Fibroblast of upper back skin (primary cell): ENCODE measurements at places on chromosomes 3 and 15.

- no peak for DNase-seq
These were observed 5.1 kb downstream of the CTNNB1 start for GRCh38 chr3:41204369-41204768.

GRCh38 chr3:8962226-8962861 is 928 bp downstream of the RAD18 start:
- DNase-seq = no peak

GRCh38 chr3:120147072-120147871 is 53.0 kb upstream of the GSK3B start:
- no peak for DNase-seq

GRCh38 chr3:30649572-30650318 is 43.3 kb downstream of the TGFBR2 start:
- DNase-seq = peak; percentile 53

- DNase-seq = no peak
These were observed 4.6 kb upstream of the CTNNB1 start for GRCh38 chr3:41194701-41195100.

- no peak for DNase-seq
These were observed 164.7 kb downstream of the SQOR start for GRCh38 chr15:45799508-45799907.

DNA sequence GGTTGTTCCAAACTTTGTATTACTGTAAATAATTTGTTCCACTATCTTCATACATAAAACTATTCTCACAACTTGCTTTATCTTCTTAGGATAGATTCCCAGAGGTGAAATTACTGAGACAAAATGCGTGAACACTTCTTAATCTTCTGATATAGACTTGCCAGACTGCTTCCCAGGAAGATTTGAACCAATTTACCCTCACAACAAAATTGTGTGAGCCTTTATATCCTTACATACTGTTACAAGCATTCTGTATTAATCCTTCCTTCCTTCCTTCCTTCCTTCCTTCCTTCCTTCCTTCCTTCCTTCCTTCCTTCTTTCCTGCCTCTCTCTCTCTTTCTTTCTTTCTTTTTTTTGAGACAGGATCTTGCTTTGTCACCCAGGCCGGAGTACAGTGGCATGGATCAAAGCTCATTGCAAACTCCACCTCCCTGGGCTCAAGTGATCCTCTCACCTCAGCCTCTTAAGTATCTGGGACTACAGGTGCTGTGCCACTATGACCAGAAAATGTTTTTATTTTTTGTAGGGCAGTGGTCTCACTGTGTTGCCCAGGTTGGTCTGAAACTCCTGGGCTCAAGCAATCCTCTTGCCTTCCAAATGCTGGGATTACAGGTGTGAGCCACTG is 57.1 kb upstream of the SSR3 start:
- DNase-seq = no peak

DNA sequence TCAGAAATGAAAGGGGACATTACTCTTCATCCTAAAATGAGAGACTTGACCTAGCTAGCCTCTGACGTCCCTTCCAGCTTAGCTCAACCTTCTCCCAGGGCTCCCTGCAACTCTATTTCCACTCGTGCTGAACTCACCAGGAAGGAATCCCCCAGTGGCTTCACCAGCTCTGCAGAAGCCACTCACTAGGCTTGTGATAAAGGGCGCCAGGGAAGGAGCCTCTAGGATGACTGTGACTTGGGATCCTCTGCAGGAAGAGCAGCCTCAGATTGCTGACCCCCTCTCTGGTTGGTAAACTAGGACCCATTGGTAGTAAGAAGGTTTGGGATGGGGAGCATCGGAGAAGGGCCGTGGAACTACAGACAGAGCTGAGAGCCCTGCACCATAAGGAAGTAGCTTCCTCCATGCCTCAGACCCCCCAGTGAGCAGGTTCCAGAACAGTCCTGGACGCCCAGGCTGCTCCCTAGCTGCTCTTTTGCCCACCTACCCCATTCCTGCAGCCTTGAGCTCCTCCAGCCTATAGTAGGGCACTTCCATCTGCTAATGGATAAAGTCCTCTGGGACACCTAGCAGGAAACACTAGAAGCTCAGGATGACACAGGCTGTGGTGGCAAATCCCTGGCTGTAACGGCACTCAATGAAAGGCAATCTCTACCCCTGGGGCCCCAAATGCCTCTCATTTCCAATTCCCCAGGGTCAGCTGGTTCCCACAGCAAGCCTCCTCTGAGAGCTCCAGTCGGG is 26.0 kb downstream of the PLA2G4F start:
- no peak for DNase-seq

- no peak for DNase-seq
These were observed 47.5 kb upstream of the SI start for GRCh38 chr3:165125836-165126235.

DNA sequence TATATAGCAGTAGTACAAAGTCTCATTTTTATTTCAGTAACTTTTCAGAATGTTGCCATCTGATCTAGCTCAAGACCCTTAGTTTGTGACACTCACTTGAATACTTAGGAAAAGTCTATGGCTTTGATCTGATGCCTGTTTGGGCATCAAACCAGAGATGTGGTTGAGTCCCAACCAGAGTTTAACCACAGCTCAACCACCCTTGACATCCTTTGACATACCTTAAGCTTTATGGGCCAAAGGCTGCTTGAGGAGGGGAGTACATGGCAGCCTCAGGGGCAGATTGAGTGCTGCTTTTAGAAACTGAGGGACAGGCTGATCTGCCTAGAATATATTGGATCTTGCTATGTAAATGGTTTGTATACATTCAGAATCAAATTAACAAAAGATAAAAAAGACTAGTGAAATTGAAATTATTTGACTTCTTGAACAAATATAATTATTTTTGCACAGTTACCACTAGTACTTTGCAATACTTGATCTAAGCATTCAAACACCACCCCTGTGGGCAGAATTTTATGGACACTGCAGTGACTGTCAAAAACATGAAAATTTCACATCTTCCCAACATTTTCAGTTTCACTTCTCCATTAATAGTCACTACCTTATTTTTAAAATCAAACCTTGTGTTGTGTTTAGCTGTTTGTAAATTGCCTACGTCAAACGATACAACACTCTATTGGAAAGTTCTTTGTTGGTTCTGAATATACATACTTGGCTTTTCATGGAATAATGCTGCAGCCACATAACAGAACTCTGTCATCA is 199.8 kb downstream of the UBE2E2 start:
- peak; percentile 9 for DNase-seq

- no peak for DNase-seq
These were observed 144.4 kb downstream of the USP13 start for GRCh38 chr3:179797192-179797591.

DNA sequence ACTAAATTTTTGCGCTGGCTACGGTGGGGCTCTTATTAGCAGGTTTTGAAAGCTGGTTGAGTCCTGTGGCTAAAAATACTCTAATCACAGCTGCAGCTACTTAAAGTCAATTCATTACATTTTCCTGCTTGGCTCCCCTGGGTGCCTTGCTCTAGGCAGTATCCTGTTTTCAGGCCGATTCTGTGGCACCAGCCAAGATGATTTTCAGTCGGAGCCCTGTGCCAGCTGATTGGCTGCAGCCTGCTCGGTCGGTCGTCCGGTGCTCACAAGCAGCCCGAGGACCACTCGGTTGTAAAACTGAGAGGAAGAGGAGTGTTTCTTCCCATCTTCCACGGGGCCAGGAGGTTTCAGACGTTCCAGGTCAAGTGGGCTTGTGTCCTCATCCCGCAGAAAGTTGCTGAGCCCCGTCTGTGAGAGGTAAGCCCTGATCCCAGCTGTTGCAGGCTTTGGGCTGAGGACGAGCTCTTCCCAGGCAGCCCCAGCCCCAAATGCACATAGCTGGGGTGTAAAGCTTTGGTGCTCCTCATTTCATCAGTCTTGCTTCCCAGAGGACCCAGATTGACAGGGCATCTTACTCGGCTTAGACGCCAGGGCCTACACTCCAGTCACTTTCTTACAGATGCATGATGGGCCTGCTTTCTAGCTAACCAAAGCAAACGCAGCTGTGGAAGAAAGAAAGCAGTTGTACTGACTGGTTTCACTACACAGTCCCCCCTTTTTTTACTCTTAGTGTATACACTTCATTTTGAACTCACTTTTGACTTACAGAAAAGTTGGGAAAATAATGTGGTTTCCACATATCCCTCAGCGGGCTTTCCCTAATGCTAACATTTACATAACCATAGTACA is 15.9 kb downstream of the LYSMD4 start:
- DNase-seq = peak; percentile 20

DNA sequence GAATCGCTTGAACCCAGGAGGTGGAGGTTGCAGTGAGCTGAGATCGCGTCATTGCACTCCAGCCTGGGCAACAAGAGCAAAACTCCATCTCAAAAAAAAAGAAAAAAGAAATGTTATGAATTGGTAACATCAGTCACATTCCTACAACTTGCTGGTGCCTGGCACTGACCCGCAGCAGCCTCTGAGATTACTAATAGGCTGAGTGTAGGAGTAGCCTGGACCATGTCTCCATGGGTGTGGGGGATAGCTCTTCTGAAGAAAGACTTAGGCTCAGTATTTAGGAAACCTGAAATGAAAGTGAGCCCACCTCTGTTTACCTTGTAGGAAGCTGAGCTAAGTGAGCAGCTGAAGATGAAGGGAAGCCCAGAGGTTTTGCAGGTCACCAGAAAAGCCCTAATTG is 148.3 kb downstream of the LRRC28 start:
- DNase-seq = no peak

DNA sequence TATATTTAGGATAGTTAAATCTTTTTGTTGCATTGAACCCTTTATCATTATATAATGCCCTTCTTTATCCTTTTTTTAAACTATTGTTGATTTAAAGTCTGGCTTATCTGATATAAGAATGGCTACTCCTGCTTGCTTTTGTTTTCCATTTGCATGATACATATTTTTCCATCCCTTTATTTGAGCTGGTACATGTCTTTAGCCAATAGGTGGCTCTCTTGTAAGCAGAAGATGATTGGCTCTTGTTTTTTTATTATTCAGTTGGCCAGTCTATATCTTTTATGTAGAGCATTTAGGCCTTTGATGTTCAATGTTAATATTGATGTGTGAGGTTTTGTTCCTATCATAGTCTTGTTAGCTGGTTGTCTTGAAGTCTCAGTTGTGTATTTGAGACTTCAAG is 99.5 kb upstream of the MCTP2 start:
- DNase-seq = no peak

GRCh38 chr15:41981371-41982132 is 9.2 kb upstream of the EHD4 start:
- peak; percentile 28 for DNase-seq
